ENCODE measurements at places on chromosomes 3 and 15.

DNA sequence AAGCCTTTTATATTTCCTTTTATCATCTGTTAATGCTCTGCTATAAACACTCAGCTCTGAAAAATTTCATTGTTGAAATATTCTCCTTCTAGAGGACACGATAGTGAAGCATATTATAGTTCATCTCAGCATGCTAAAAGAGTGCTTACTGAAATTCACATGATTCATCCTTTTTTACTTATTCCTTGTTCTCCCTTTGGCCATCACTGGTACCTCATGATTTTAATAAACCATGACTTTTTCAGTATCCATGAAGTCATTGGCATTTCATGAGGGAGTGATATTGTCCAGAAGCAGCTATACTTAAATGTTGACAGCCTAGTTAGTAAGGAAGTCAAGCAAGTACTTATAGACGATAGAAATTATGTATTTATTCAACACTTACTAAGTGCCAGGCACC lies 112.7 kb downstream of the PROS1 start:
- no peak for DNase-seq

DNA sequence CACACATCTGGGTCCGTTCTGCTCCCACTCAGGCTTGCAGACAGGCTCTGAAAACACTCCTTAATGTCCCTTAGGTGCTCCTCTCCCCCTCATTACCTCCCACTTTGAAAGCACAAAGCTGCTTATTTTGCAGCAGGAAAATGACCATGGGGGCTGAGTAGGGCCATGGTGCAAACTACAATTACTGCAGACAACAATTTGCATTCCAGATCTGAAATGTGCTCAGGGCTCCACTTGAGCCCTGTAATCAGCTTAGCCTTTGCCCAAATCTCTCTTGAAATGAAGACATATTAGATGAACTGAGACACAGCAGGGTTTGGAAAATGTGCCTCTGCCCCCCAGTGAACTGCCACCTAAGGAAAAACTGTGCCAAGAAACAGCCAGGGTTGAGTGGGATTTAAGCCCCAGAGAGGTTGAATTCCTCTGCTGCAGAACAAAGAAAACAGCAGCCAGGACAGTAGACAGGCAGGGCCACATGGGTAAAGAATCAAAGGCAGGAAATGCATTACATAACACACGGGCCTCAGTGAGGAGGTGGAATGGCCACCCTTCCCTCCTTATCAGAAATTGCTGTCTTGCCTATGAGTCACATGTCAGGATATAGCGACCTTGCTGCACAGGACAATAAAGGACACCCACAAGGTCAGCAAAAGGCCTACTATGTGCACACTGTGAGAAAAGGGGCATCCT lies 126.8 kb upstream of the ARHGEF3 start:
- DNase-seq = no peak

- no peak for DNase-seq
These were observed 89.3 kb downstream of the CHD2 start for GRCh38 chr15:92989470-92989869.

DNA sequence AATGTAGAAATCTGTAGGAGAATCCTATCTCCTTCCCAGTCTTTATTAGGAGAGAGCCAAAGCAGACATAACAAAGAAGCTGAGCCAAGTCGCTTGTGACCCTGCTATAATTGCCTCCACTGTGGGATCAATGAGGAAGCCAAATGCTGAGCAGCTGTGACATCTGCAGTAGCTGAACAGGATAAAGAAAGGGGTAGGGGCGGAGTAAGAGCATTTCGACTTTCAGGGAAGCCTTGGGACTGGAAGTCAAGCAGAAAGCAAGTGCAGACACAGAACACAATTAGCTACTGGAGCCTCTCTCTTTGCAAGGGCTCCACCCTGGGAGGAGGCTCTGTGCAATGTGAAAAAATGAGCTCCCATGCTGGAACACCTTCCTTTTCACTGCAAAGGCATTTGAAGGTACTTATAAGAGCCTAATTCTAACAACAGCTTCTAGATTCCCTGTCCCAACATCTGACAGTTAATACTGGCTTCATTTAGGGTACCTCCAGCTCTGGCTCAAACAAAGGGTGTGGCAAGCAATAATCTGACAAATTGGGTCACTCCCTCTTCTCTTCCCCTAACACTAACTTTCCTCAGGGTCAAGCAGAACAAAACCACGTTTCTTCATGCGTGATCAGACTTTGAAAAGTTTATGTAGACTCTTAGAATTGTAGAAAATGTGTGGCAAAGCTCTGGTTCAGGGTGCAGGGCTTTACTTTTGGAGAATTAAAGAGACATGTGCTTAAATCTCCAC lies 166.4 kb downstream of the CADPS start:
- DNase-seq = no peak

GRCh38 chr3:33194303-33194702 lies 24.3 kb downstream of the SUSD5 start:
- no peak for DNase-seq

DNA sequence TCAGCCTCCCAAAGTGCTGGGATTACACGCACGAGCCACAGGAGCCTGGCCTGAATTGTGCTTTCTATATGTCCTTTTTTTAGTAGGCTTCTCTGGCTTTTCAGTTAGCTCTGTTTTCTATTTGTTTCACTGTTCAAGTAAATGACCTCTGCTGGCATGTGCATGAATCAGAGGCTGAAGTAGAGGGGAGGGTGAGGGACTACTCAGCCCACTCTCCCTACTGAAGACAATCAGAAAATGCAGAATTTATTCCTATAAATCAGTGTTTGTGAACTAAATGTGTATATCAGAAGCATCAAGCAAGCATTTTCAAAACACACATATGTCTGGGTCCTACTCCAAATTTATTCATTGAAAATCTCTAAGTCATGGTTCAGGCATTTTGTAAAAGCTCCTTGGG lies 45.0 kb downstream of the ZMAT3 start:
- DNase-seq = no peak

GRCh38 chr3:71512544-71512943 lies 71.0 kb downstream of the FOXP1 start:
- DNase-seq = no peak

- DNase-seq = no peak
These were observed 651.0 kb upstream of the ARPP21 start for GRCh38 chr3:34988296-34988695.

DNA sequence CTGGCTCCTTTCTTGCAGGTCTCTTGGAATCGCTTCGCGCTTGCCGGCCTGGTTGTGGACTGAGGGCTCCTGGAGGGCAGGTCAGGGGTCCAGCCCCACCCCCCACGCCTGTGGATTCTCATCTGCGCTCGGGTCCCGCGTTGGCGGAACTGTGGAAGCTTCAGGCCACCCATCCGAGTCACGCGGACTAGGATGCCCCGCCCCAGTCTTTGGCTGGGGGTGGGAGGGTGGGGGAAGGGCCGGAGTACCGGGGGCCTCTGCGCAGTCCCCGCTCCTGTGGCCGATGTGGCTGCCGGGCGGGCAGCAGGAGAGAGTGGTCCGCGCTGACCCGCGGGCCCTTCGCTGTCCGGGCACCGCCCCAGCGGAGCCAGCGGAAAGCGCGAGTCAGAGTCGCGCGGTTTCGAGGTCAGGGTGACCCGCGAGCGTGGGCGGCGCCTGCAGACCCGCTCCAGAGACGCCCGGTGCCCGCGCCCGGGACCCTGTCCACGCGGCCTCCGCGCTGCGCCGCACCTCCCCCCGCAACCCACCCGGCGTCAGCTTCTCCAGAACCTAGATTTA lies 114.2 kb downstream of the KLF13 start:
- DNase-seq = peak; percentile 26

DNA sequence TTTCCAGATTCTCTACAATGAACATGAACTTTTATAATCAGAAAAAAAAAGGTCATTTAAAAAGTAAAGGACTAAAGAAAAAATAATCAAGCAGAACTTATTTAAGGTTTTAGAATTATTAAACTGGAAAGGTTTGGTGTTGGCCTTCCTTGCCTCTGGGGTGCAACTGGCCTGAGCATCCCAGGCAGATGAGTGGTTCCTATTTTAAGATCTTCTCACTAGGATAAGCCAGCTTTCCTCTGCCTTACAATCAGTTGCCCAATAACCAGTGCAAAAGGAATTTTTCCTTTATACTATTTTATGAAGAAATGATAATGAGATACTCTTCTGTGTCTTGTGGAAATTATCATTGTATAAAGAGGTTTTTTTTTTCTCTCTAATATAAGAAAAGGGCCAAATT lies 56.6 kb downstream of the SEC22A start:
- DNase-seq = no peak

DNA sequence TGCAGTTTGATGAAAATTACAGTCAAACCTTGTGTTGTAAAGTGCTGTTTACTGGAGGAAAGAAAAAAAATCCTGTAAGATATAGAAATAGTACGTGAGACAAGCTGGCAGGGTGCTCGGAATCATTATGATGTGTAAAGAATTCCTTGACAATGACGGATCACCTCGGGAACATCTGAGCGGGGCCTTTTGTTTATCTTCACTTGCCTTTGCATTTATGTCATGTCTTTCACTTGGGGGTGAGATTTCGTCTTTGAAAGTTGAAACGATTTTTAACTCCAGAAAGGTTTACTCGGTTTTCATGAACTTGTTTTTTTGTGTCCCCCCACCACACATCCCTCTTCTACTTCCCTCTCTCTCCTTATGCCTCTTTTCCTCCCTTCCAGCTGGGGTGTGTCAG lies 128.3 kb upstream of the VEPH1 start:
- no peak for DNase-seq

DNA sequence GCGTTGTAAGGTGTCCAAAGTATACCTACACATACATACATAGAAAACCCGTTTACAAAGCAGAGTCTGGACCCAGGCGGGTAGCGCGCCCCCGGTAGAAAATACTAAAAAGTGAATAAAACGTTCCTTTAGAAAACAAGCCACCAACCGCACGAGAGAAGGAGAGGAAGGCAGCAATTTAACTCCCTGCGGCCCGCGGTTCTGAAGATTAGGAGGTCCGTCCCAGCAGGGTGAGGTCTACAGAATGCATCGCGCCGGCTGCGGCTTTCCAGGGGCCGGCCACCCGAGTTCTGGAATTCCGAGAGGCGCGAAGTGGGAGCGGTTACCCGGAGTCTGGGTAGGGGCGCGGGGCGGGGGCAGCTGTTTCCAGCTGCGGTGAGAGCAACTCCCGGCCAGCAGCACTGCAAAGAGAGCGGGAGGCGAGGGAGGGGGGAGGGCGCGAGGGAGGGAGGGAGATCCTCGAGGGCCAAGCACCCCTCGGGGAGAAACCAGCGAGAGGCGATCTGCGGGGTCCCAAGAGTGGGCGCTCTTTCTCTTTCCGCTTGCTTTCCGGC lies 318.6 kb downstream of the FGF12 start:
- no peak for DNase-seq

DNA sequence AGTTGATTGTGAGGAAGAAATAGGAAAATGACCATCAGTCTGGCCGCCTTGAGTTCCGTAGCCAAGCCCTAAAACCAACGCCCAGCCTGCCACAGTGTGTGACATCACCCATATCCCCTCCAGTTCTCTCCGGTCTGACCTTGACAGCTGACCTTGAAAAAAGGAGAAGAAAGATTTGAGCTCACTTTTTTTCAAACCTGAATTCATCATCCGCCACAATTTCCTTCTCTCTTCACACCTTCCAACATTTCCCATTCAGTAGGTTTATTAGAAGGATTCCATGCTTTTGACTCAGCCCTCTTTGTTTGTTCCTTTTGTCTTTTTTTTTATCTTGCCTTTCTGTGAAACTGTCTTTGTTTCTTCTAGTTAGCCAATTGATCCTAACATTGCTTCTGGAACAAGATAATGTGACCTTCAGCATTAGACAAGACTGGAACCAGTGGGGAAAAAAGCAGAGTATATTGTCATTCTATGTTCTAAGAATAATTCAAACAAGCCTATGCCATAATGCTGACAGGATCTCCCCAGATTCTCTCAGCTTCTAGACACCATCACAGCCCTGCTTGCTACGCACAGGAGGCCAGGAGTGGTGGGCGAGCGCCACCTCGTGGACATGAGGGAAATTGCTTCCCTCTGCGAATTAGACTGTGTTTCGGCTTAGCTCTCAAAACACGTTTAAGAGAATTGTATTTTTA lies 283.1 kb downstream of the FGF12 start:
- DNase-seq = peak; percentile 29

DNA sequence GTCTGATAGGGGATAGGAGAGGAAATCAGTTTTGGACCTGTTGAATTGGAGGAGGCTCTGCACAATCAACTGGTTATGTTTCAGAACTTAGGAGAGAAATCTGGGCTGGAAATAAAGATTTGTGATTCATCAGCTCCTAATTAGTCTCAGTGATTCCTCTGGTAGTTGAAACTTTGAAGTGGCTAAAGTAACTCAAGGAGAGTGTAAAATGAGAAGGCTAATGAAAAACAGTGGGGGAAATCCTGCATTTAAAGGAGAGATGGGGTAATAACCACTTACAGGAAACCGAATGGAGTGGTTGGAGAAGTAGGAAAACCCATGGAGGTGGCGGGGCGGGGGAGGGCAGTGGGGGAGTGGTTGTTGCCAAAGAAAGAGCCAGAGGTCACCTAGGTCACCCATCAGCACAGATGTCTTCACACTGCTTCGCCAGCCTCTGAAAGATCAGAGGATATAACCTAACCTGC lies 32.6 kb downstream of the MAP2K5 start:
- no peak for DNase-seq

DNA sequence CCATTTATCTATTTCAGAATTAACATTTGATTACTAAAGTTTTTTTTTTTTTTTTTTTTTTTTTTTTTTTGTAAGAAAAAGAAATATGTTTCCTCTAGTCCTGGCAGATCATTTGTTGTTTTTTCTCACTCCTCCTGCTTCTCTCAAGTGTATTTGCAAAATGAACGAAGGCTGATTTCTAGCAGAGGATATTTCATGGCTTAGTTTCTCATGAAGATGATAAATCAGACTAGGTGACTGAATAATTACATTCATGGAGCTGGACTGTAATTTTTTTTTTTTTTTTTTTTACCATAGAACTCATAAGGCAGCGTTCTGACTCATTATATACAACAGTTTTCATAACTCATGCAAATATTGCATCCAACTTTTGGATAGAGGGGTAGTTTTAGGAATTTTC lies 332.5 kb upstream of the SEMA6D start:
- no peak for DNase-seq

DNA sequence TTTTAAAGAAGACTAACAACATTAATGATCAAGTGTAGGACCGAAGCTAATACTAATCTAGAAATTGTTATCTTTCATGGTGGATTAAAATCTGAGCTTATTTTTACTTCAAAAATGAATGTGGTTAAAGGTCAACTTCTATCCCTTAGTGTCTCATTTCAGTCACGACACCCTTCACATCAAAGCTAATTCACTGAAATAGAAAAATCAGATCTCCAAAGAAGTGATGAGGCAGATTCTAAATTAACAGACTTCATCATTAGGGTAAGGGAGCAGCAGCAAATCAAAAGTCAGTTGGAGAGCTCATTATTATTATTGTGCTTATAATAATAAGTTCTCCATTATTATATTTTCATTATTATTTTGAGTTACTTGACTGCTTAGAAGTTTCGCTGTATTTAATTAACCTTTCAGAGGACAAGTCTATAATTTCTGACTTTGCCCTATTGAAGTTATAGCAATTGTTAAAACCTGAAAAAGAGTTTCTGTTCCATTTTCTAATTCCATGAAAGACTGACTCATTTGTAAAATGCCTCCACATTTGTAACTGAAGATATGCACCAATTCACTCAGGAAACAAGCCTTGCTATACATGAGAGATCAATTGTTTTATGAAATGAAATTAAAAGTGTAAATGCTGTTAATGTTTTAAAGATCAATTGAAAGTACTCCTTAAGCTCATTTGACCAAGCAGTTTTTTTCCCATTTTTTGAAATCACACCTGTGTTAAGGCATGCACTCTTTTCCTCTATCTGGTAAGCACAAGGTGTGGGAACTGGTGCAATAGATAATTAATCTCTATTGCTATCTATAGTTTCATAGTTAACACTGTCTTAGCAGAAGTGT lies 23.1 kb upstream of the CMC1 start:
- no peak for DNase-seq
